Keratinocyte (primary cell): ENCODE measurements at places on chromosomes 16 and 17.

GRCh38 chr16:83138976-83139690 lies 512.4 kb downstream of the CDH13 start:
- DNase-seq, result no peak

DNA sequence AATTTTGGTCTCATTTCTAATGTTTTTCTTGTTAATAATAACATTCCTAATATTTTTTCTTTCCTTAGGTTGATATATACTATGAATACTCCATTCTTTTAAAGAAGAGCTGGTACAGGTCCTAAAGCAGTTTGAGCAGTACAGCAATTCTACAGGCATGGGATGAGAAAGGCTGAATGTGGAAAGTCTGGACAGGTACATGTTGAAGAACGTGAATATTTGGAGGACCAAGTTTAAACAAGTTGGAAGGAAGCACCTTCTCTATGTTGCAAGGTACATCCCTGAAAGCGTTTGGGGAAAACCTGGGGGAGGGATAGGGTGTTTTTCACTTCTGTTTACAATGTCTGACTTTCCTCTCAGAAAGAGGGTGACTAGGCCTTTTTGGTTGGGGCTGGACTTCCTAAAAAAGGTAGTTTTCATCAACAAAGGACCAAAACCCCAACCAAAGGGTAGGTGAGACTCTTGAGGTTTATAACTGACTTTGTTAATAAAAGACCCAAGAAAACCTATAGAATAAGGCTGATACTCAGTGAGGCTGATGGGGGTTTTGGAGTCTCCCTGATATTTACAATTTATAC lies 95.9 kb upstream of the AXIN2 start:
- DNase-seq, result no peak

DNA sequence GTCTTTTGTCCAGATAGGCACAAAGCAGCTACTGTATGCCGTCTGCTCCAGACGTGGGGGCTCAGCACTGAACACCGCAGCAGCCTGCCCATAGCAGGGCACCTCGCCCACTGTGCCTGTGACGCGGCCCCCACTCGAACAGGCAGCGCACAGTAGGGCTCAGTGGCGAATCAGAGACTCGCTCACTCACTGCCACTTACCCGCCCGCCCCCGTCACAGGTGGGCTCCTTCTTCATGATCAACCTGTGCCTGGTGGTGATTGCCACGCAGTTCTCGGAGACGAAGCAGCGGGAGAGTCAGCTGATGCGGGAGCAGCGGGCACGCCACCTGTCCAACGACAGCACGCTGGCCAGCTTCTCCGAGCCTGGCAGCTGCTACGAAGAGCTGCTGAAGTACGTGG lies 23.6 kb downstream of the TPSG1 start:
- DNase-seq, result no peak

GRCh38 chr17:29557739-29558116 lies 9.1 kb downstream of the ABHD15 start:
- DNase-seq, result no peak

DNA sequence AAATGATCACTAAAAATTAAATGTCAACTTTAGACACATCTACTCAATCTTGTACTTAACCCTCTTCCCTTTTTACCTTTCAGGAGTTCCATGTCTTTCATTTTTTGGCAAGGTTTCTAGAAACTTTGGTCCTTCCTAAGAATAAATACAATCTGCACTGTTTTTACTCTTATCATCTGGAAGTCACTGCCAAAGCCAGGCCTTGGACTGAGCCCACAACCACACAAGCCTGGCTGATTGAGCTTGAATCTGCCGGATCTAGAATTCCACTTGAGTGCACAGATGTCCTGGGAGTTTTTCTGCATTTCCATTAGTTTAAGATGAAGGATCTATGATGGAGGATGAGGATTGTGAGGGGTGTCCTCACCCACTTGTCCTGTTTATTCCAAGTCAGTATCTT lies 126.1 kb downstream of the VPS53 start:
- no peak for DNase-seq
